H9 (cell line): ENCODE measurements at places on chromosomes 1 and 21. TPM values are rescaled to one million over a fixed set of nuclear protein-coding genes. Genes with fewer than 3 reads are reported as not detected.

GRCh38 chr1:215081661-215082531 is 641 bp upstream of the KCNK2 start:
- peak overlapping the region; percentile 71 for H3K4me3 ChIP-seq
- no peaks in the 10 kb centered on the region for H3K36me3 ChIP-seq
- no peaks in the 10 kb centered on the region for H3K4me1 ChIP-seq
- H3K27me3 ChIP-seq = peaks cover 45% of the 10 kb centered on the region

Gene TBX15
- 0.07 TPM in 1 of 2 replicates, not detected in the other for total RNA-seq

Gene PDE4B
- 18.6 and 19.8 TPM in 2 replicates for total RNA-seq

Gene PPIAL4G
- not detected in 2 replicates for total RNA-seq

GRCh38 chr1:9069326-9070100 is at the start of gene SLC2A5:
SLC2A5 (minus strand) TSS chr1:9069635; CDS start chr1:9069536, 99 bp downstream.
- no peak for DNase-seq
- H3K27me3 ChIP-seq = no peaks in the 10 kb centered on the region
- H3K4me3 ChIP-seq = no peak within 1 kb of the TSS
- no peaks in the 10 kb centered on the region; the same call in 1 of the 2 replicates for H3K4me1 ChIP-seq
- H3K27ac ChIP-seq = no peak within 1 kb of the TSS

Gene CTTNBP2NL
- total RNA-seq = 38.1 and 38.8 TPM in 2 replicates

Gene NR5A2
- total RNA-seq = 4.7 and 4.8 TPM in 2 replicates

Gene OVAAL
- not detected in 2 replicates for total RNA-seq

Gene ATP1A4
- total RNA-seq = 0.20 and 0.44 TPM in 2 replicates

- H3K4me1 ChIP-seq = no peaks in the 10 kb centered on the region; the same call in none of the 2 replicates
- no peak overlapping the region for H3K27ac ChIP-seq
- DNase-seq = no peak
- no peak overlapping the region for H3K4me3 ChIP-seq
Measured at GRCh38 chr1:246214708-246215509, 292.2 kb downstream of the SMYD3 start.

Gene PLD5
- 3.7 and 5.2 TPM in 2 replicates for total RNA-seq

DNA sequence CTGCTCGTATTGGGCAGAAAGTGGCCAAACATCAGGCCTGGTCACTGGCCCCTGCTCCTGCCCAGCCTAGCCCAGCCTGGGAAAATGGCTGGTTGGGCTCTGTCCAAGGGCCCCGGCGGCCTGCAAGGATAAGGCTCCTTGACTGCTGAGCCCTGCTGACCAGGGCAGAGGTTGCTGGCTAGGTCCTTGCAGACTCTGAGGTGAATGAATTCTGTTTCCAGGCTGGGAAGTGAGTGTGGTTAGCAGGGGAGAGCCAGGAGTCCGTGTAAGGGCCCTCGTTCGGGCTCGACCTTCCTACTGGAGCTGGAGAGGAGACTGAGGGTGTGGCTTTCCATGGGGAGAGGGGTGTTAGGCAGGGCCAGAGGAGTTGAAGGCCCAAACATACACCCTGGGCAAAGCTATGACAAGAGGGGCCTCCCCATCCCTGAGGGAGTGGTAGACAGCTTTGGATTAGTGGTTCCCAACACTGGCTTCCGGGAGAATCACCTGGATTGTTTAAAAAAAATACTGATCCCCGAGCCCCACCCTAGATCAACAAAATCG is 20.6 kb downstream of the CSF1 start:
- no peaks in the 10 kb centered on the region; the same call in 1 of the 2 replicates for H3K4me1 ChIP-seq
- peak; percentile 95 for DNase-seq
- H3K27ac ChIP-seq = no peak overlapping the region
- H3K27me3 ChIP-seq = no peaks in the 10 kb centered on the region
- no peak overlapping the region for H3K4me3 ChIP-seq

Gene OR14K1
- not detected in 2 replicates for total RNA-seq

DNA sequence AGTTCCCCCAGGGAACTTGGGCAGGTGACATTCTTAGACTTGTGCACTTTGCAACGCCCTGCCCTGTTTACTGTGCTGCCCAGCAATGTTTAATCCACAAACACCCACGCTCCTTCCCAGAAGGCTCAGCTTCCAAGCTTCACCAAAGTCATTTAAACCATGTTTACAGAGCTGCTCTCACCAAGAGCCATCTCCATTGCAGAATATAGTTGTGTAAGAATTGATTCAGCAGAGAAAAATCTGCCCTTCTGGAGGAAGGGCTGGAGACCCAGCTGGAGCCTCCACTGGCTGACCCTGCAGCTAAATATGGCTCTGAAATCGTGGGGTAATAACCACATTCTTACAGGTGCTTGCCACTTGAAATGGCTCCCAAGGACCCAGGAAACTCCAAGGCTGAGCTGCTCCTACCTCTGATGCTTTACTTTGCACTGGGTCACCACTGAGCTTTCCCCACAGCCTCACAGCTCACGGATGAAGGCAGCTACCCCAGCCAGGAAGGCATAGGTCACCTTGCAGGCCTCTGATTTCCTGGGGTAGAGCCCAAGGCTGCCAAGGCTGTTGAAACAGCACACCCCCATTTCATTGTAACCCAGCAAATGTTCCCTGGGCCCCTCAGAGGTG is 8.7 kb downstream of the CAPN2 start:
- H3K27me3 ChIP-seq = peaks cover 26% of the 10 kb centered on the region; the same call in 1 of the 2 replicates
- DNase-seq = no peak
- peaks cover 27% of the 10 kb centered on the region for H3K36me3 ChIP-seq
- H3K27ac ChIP-seq = no peak overlapping the region

- peaks cover 3% of the 10 kb centered on the region; the same call in 1 of the 2 replicates for H3K4me1 ChIP-seq
- H3K36me3 ChIP-seq = peaks cover 61% of the 10 kb centered on the region
- H3K27ac ChIP-seq = no peak overlapping the region
- H3K4me3 ChIP-seq = no peak overlapping the region
Measured at GRCh38 chr21:33761441-33762036, 119.2 kb downstream of the ITSN1 start.

GRCh38 chr1:84742653-84743052 is 52.4 kb upstream of the SSX2IP start:
- no peaks in the 10 kb centered on the region for H3K36me3 ChIP-seq
- no peak overlapping the region for H3K4me3 ChIP-seq
- DNase-seq = no peak

Gene AIRE
- 0.17 and 0.39 TPM in 2 replicates for total RNA-seq

GRCh38 chr21:42426876-42427480 is 23.3 kb downstream of the UBASH3A start:
- no peaks in the 10 kb centered on the region for H3K27me3 ChIP-seq
- no peaks in the 10 kb centered on the region for H3K36me3 ChIP-seq
- no peak for DNase-seq
- no peak overlapping the region for H3K4me3 ChIP-seq
- no peaks in the 10 kb centered on the region for H3K4me1 ChIP-seq
- no peak overlapping the region for H3K27ac ChIP-seq

DNA sequence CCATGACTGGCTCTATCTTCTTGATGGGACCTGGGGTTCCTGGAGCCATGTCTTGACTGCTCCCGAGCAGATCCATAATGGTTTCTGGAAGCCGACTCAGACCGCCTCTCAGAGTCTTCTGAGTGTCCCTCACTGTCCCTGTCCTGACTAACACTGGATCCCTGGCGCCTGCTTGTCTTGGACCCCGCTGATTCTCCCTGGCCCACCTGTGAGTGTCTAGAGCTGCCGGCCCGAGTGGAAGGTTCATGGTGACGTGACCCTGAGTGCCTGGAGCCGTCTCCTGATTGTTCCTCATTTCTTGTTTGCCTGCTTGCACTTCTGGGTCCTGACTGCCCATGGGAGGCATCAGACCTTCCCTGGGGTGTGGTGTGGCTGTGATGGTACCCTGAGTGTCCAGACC is 15.1 kb downstream of the FLG start:
- no peak overlapping the region for H3K4me3 ChIP-seq
- peaks cover 54% of the 10 kb centered on the region for H3K36me3 ChIP-seq
- H3K27me3 ChIP-seq = no peaks in the 10 kb centered on the region

GRCh38 chr1:111875640-111876039 is 113.8 kb downstream of the KCND3 start:
- DNase-seq = no peak
- H3K27ac ChIP-seq = no peak overlapping the region
- no peak overlapping the region for H3K4me3 ChIP-seq
- H3K36me3 ChIP-seq = no peaks in the 10 kb centered on the region

Gene GPR25
- not detected in 2 replicates for total RNA-seq

- peak; percentile 41 for DNase-seq
- H3K4me1 ChIP-seq = no peaks in the 10 kb centered on the region
- H3K36me3 ChIP-seq = no peaks in the 10 kb centered on the region
- no peak overlapping the region for H3K4me3 ChIP-seq
- H3K27me3 ChIP-seq = no peaks in the 10 kb centered on the region
Measured at GRCh38 chr1:175494011-175494554, 249.3 kb downstream of the TNR start.

GRCh38 chr1:170175041-170175440 is 29.3 kb downstream of the NTMT2 start:
- DNase-seq = no peak
- no peaks in the 10 kb centered on the region for H3K4me1 ChIP-seq
- no peak overlapping the region for H3K27ac ChIP-seq
- H3K4me3 ChIP-seq = no peak overlapping the region

DNA sequence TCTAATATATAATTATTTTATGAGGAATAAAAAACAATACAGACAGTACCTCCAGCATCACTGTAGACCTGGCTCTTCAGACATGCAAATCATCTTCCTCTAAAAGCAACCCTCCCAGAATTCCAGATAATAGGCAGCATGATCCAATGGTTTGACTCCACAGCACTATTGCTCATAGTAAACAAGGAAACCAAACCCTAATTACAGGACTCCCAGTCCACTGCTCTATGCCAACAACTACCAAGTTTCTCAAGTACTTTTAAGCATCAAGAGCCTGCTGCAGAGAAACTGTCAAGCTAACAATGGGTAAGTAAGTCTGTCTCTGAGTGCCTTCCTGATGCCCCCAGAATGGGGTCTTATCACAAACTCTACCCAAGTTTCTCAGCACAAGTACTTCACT is 57.2 kb downstream of the EYA3 start:
- no peak for DNase-seq
- H3K27me3 ChIP-seq = no peaks in the 10 kb centered on the region
- H3K4me3 ChIP-seq = no peak overlapping the region
- H3K36me3 ChIP-seq = peaks cover 9% of the 10 kb centered on the region; the same call in 1 of the 2 replicates

- H3K4me3 ChIP-seq = no peak overlapping the region
- H3K4me1 ChIP-seq = no peaks in the 10 kb centered on the region; the same call in 1 of the 2 replicates
- no peak for DNase-seq
- peaks cover 4% of the 10 kb centered on the region; the same call in 1 of the 2 replicates for H3K36me3 ChIP-seq
Measured at GRCh38 chr1:205827623-205828022, 14.6 kb upstream of the SLC41A1 start.

DNA sequence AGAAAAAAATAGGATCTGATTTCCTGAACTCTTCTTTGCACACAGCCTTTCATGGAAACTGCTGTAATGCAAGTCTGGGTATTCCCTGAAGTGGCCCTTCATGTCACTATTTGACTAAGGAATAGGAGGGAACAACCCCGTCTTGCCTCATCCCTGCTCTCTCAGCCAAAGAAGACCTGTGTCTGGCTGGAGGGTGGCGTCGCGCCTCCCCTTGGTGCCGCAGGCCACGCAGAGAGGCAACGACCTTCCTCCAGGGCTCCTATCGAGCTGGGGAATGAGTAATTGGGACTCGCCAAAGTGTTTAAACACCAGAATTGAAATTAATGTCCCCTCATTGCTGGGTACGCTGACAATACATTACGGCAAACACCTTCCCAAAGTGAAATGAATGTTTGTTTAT is 129.8 kb downstream of the PBX1 start:
- no peaks in the 10 kb centered on the region for H3K27me3 ChIP-seq
- H3K4me3 ChIP-seq = no peak overlapping the region
- H3K27ac ChIP-seq = no peak overlapping the region

- H3K36me3 ChIP-seq = no peaks in the 10 kb centered on the region; the same call in 2 of the 3 replicates
- no peak for DNase-seq
- no peaks in the 10 kb centered on the region for H3K4me1 ChIP-seq
- no peak overlapping the region for H3K27ac ChIP-seq
- no peak overlapping the region for H3K4me3 ChIP-seq
Measured at GRCh38 chr1:165259706-165260428, 96.6 kb downstream of the LMX1A start.

DNA sequence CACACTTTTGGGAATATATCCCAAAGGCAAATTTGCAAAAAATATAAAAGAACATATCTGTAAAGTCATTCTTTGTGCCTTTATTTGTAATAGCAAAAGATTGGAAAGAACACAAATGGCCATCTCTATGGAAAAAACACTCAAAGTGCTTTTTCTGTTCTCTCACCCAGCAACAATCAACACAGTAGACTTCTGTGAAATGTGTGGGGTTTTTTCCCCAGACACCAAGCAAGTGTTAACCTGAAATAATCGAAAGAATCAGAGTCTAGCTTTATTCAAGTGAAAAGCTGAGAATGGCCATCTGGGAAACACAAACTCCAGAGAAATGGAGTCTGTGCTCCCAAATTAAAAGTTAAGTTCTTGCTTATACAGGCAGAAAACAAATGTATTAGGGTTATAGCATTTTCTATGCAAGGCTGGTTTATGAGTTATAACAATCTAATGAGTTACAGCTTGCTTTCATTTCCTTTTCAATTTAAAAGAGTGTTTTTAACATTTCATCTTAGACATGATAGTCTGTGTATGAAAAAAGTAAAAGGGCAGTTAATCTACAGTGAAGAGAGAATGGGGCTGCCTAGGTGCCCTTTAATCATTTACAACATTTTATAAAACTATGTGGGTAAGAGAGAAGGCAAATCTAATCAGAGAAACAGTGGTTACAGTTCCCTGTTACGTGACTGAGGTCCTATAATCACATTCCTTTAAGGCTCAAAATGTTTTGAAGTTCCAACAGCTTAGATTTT is 46.6 kb downstream of the SLC30A7 start:
- no peaks in the 10 kb centered on the region for H3K4me1 ChIP-seq
- no peak overlapping the region for H3K27ac ChIP-seq
- H3K27me3 ChIP-seq = no peaks in the 10 kb centered on the region
- DNase-seq = no peak
- peaks cover 53% of the 10 kb centered on the region for H3K36me3 ChIP-seq
- H3K4me3 ChIP-seq = no peak overlapping the region

- no peak for DNase-seq
- H3K4me3 ChIP-seq = no peak overlapping the region
- no peak overlapping the region for H3K27ac ChIP-seq
Measured at GRCh38 chr1:235734335-235734734, 84.8 kb upstream of the GNG4 start.

- DNase-seq = peak; percentile 40
- peaks cover 8% of the 10 kb centered on the region; the same call in 1 of the 2 replicates for H3K4me1 ChIP-seq
- H3K36me3 ChIP-seq = no peaks in the 10 kb centered on the region
- peak overlapping the region; percentile 65 for H3K27ac ChIP-seq
Measured at GRCh38 chr1:39105841-39106765, 80.0 kb downstream of the NDUFS5 start.

GRCh38 chr21:39661121-39661520 is 48.4 kb downstream of the B3GALT5 start:
- H3K36me3 ChIP-seq = peaks cover 72% of the 10 kb centered on the region
- H3K4me3 ChIP-seq = no peak overlapping the region
- H3K27me3 ChIP-seq = no peaks in the 10 kb centered on the region
- no peak overlapping the region for H3K27ac ChIP-seq
- DNase-seq = no peak

Gene EVA1B
- total RNA-seq = 5.5 and 6.4 TPM in 2 replicates

Gene NR0B2
- not detected in 2 replicates for total RNA-seq

DNA sequence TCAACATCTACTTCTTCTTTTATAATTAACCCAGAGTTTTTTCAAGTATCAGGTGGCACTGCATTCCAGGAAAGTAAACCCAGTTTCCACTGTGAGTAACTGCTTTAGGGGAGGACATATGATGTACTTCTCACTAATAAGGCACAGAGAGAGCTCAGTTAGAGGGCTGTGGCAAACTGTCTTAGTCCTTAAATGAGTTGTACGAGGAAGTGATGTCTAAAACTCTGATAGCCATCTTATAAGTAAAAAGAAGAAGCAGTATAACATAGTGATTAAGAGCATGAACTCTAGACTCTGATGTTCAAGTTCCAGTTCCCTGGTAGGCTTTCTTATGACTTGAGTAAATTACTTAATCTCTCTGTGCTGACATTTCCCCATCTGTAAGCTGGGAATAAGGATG is 58.7 kb upstream of the PTGS2 start:
- DNase-seq = no peak
- H3K36me3 ChIP-seq = no peaks in the 10 kb centered on the region
- no peaks in the 10 kb centered on the region for H3K27me3 ChIP-seq
- H3K27ac ChIP-seq = no peak overlapping the region
- H3K4me3 ChIP-seq = no peak overlapping the region
- no peaks in the 10 kb centered on the region for H3K4me1 ChIP-seq
